ENCODE measurements at places on chromosomes 7 and 10.

DNA sequence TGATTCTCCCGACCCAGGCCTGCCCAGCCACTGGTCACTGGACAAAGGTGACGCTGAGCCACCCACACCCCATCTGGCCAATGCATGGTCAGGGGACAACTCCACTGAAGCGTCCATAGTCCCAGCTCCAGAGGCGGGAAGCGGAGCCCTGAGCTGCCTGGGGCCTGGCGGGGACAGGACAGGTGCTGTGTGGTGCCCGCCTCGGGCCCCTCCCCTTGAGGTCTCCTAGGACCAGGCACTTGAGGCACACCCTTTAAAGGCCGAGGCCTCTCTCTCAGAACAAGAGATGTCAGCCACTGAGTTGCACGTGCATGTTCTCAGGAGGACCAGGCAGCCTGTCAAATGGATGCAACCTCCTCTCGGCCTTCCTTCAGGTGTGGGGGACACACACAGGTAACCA, 52.5 kb upstream of the PPP2R2D start:
- DNase-seq: no peak

- DNase-seq: no peak
Observed at GRCh38 chr7:138670594-138670993, 30.6 kb downstream of the SVOPL start.

GRCh38 chr7:94069162-94069739, 65.1 kb upstream of the BET1 start:
- DNase-seq: no peak

DNA sequence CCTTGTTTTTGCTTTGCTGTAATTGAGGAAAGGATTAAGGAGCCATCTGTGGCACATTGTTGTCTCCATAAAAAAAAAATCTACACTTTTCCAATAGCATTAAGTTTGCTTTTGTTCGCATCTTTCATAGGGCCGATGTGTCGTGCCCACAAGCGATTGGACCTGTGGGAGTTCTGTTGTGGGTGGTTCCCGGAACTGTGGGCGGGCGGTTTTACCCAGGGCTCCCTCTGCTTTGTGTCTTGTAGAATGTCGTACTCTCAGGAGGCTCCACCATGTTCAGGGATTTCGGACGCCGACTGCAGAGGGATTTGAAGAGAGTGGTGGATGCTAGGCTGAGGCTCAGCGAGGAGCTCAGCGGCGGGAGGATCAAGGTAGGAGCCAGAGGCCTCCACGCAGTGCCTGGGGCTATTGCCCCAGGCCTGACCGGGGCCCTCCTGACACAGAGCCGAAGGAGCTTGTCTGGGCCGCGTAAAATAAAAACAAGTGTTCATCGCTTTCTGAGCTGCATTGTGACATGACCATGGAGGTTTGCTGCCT, 92.4 kb downstream of the ACTR3B start:
- DNase-seq: no peak

GRCh38 chr7:82317760-82318159, 125.8 kb downstream of the CACNA2D1 start:
- no peak for DNase-seq
